Stimulated activated CD8-positive, alpha-beta memory T cell treated with anti-CD3 and anti-CD28 coated beads, Interleukin-4, amount 100 ng/mL, for 1 hour (primary cell): ENCODE measurements at places on chromosomes 2 and 18.

DNA sequence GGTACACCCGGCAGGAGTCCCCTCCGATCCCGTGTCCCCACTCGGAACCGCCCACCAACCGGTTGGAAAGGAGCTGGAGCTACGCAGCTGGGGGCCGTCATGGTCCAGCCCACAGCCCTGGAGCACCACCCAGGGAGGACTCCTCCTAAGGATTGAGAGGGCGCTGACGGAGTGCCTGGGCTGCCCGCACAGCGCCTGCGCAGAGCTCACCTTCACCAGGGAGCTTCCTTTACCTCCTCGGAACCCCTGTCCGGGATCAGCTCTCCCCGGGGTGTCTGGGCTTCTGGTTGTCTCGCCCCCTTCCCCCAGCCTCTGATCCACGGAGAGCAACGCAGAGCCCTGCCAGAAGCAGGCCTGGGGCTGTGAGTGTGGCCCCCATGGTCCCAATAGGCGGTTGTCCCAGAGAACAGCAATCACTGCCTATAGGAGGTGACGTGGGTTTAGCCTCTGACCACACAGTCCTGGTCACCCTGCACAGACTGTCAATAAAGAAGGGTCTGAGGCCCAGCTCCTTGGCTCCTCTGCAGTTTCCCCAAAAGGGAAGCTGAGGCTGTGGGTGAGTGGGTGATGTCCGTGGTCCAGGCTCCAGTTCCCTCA lies 14.6 kb downstream of the ALPG start:
- no peak for DNase-seq

- DNase-seq, result no peak
Measured at GRCh38 chr2:2919026-2919425, 458.6 kb downstream of the EIPR1 start.

DNA sequence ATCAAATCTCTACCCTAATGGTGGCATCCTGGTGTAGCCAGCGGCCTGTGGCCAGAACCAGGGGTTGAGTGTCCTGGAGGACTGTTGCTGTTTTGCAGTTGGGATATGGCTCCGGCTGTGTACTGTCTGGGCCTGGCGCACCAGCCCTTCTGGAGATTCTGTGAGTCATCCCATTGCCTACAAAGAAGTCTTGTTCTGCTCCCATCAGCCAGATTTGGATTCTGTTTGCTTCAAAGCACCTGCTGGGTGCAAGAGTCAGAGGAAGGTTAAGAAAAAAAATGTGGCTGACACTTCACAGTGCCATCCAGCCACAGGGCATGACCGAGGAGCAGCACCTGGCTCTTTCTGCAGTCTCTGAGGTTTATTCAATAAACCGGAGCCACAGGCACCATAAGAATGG lies 41.0 kb upstream of the ASAP2 start:
- no peak for DNase-seq

- no peak for DNase-seq
Measured at GRCh38 chr2:58065248-58065647, 18.6 kb downstream of the VRK2 start.

DNA sequence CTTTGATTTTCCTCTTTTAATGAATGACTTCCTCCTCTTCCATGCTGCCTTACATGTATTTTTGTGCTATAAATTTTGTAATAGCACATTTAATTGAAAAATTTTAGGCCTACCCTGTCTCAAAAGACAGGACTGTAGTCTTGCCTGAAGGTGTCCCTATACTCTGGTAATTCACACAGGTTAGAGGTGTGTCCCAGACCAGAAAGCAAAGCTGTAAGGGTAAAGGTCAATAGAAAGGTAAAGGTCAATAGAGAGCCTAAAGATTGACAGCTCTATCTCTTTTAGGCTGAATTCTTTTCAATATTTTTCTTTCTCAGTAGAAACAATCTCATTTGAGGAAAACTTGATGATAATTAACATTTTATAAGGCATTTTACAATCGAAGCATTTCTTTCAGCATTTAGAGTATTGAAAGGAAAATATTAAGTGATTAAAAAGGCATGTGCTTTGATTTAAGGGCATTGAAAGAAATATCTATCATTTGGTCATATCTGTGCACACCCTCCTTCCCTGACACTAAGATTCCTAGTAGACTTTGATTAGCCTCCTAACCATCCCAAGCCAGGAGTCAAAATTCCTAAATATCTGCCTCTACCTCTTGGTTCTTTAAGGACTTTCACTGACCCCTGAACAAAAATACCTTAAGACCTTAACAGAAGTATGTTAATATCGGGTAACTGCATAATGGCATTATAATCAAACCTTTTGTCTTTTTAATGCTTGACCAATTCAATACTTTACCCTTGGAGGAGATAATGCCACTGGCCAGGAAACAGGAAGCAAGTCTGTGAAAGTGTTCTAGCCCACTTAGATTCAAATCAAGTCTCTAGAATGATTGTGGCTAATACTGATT lies 161.8 kb upstream of the DTNA start:
- DNase-seq, result no peak

GRCh38 chr2:48198371-48198770 lies 292.1 kb upstream of the FBXO11 start:
- no peak for DNase-seq

- no peak for DNase-seq
Measured at GRCh38 chr2:138724729-138725459, 55.3 kb downstream of the NXPH2 start.

DNA sequence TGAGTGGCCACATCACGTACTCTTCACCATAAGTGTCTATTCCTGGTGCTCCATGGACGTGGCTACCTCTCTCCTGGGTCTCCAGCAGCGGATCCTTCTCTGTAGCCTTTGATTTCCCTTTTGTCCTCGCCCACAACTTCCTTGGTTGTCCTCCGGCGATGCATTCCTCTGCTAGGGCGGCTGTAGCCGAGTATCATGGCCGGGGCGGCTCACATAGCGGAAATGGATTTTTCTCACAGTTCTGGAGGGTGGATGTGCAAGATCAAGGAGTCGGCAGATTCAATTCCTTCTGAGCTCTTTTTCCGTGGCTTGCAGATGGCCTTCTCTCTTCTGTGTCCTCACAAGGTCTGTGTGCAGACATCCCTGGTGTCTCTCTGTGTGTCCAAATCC lies 35.7 kb downstream of the ACKR3 start:
- no peak for DNase-seq

DNA sequence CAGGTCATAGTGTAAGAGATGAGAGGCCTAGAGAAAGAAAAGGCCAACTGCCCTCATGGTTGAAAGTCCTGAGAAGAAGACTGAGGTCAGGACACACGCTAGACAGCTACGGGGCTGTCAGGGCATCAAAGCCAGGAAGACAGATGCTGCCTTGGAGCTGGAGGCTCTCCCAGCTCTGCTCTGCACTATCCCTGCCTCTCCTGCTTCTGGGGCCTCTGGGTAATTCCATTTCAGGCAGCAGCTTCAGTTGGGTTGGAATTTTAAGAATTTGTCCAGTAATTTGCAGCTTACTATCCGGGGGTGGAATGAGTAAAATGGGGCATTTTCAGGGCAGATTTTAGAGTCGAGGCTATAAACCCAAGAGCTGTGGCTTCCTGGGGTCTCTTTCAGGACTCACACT lies 76.2 kb upstream of the CTAGE1 start:
- no peak for DNase-seq

GRCh38 chr18:71725256-71725655 lies 818.9 kb downstream of the CBLN2 start:
- no peak for DNase-seq

- DNase-seq, result no peak
Measured at GRCh38 chr2:187918996-187919821, 365.0 kb upstream of the TFPI start.

- no peak for DNase-seq
Measured at GRCh38 chr2:207239754-207240494, 74.2 kb upstream of the KLF7 start.

DNA sequence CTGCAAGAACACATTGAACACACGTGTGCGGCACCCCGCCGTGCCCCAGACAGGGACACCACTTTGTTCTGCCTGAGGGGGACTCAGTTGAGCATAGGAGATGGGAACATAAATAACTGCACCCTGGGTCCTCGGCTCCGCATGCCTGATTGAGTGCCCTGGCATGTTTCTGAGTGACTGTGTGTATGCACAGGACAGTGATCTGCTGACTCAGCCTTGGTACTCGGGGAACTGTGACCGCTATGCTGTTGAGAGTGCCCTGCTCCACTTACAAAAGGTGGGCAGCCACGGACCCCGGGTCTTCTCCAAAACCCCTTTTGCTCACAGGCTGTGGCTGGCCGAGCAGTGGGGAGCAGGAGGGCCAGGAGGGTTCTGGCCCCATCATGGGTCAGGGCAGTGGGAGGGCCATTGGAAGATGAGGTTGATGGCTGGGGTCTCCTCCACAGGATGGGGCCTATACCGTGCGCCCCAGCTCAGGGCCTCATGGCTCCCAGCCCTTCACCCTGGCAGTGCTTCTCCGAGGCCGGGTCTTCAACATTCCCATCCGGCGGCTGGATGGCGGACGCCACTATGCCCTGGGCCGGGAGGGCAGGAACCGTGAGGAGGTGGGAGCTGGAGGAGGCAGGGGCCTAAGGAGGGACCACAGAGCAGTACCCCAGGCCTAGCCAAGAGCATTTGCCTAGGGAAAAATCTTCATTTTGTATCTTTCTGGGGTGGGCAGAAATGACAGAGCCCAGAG lies 16.9 kb downstream of the SH2D6 start:
- DNase-seq, result no peak

DNA sequence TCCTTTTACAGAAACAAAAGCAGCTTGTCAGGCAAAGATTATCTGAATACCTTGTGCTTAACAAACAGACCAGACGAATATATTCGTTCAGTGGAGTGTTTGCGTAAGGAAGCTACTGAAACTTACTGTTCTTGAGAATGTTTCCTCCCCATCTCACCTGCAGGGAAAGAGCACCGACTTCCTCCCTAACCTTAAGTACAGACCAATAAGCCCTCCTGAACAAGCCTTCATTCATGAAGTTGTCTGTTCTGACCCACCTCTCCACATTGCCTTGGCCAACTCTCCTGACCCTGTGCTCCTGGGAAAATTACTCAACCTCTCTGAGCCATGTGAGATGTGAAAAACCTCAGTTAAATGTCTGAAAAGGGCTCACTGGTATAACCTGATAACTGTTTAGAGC lies 35.2 kb downstream of the STK39 start:
- no peak for DNase-seq

- DNase-seq, result no peak
Measured at GRCh38 chr2:240467149-240467642, 31.7 kb downstream of the GPC1 start.

DNA sequence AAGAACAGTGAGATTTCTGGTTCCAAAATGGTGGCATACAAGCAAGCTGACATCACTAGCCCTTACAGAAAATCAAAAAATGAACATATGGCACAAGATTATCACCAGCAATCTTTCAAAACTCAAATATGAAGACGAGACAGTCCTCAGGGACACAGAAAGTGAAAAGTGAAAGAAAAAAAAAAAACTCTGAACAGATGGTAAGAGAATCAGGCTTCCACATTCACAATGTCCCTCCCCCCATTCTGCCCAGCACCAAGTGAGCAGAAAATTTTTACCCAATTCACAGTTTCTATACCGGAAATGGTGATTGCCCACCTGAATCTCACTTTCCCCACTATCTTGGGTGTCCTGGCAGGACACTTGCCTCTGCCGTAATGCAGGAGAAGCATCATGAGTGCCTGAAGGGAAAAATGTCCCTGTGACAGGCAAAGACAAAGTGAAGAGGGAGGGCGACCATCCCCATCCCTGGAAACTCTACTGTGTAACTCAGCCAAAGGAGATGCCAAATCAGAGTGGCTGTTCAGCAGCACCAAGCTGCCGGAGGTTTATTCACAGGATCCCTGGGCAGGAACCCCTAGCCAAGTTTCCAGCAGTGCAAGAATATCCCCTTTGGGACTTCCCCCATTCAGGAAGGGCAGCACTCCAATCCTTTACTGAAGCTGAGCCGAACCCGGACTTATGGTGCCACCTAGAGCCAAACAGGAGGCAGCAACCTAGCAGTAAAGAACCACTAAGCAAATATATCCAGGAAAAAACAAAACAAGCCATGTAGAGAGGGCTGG lies 312.2 kb downstream of the LRATD1 start:
- no peak for DNase-seq

DNA sequence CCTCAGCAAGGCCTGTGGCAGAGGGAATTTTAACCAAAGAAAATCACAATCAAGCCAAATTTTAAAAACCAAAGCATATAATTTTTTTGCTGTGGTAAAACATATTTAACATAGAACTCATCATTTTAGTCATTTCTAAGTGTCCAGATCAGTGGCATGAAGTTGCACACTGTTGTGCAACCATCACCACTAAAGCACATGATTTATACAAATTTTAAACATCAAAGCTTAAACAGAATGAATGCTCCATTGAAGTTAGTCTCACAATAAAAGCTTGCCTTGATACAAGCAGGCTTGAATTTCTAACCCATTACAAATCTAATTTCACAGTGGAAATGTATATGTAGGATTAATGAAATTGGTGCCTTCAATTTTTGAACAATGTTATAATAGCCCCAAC lies 31.2 kb downstream of the FTCDNL1 start:
- DNase-seq, result no peak

- no peak for DNase-seq
Measured at GRCh38 chr18:12374401-12374800, 2.6 kb downstream of the AFG3L2 start.

DNA sequence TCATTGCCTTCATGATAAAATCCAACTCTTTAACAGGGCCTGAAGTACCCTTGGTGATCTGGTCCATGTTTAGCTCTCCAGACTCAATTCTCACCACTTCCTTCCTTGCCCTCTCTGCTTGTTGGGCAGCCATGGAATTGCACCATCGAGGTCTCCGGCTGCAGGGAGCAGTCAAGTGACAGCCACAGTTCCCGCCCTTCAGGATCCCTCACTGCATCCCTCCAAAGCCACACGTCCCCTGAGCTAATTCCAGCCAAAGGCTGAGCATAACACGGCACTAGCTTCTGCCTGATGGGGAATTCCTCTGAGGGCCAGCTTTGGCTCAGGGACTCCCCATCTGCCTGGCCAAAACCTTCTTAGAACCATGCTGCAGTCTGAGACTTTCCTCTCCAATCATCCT lies 47.4 kb upstream of the SLC1A4 start:
- DNase-seq, result no peak

DNA sequence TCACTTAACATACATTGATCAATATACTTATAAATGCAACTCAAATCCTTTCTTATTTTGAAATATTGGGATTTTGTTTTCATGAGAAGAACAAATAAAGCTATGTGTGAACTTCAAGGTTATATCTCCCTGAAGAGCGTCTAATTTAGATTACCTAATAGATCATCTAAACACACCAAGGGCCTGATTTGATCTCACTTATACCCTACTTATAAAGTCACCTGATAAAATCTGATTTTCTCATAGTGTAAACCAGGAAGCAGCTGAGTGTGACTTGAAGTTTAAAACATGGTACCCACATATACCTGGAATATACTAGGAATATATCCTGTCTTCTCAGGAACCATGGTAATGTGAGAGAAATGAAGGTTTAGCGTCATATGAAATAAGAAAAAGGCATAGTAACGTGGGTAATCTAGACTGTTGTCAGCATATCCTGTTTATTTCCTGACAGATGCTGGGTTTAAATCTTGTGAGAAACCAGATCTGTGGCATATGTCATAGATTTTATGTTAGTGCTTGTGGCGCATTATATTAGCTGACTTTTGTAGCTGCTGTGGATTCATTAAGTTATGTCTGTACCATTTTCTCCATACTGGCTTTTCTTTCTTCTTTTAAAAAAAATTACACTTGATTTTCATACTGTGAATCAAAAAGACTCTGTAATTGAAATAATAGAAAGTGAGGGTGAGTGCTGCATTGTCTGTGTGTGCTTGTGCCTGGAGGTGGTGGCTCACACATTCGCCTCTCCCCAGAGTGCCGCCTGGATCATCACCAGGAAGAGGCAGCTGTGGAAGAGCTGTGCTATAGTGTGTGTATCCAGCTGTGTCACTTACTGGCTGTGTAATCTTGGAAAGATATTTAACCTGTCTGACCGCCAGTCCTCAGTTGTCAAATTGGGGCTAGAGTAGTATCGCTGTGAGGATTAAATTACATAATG lies 164.0 kb downstream of the MYO3B start:
- no peak for DNase-seq
